Astrocyte (in vitro differentiated cells and primary cell): ENCODE measurements at places on chromosomes 4 and X. TPM values are rescaled to one million over a fixed set of nuclear protein-coding genes. Genes with fewer than 3 reads are reported as not detected.
A peak's percentile ranks its signal among the peaks of the same experiment; 100 is the strongest.

- H3K27ac ChIP-seq = no peak overlapping the region
- no peaks in the 10 kb centered on the region for H3K36me3 ChIP-seq
- no peaks in the 10 kb centered on the region for H3K4me1 ChIP-seq
- no peak for DNase-seq
These were observed 515.6 kb upstream of the GNPDA2 start for GRCh38 chr4:45241976-45242375.

- no peaks in the 10 kb centered on the region for H3K36me3 ChIP-seq
- peak; percentile 20 for DNase-seq
- no peak overlapping the region for H3K4me3 ChIP-seq
- H3K27ac ChIP-seq = no peak overlapping the region
- H3K4me1 ChIP-seq = no peaks in the 10 kb centered on the region
These were observed 30.6 kb downstream of the ABHD18 start for GRCh38 chr4:127995776-127996175.

DNA sequence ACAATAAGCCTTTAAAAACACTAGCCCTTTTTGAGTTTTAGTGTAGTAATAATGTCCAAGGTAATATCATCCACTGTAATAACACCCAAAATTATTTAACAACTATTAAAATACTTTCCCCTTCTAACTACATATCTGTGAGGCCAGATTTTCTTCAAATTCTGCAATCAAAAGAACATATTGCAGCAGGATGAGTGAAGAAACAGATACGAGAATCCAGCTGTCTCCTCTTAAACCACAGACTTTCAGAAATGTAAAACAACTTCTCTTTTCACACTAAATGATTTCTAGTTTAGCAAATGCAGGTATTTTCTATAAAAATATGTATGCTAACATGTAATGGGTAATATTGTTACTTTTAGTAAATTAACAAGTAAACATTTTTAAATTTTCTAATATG lies 148.9 kb downstream of the PRDM5 start:
- no peak overlapping the region for H3K27ac ChIP-seq
- no peak for DNase-seq
- no peaks in the 10 kb centered on the region for H3K36me3 ChIP-seq

DNA sequence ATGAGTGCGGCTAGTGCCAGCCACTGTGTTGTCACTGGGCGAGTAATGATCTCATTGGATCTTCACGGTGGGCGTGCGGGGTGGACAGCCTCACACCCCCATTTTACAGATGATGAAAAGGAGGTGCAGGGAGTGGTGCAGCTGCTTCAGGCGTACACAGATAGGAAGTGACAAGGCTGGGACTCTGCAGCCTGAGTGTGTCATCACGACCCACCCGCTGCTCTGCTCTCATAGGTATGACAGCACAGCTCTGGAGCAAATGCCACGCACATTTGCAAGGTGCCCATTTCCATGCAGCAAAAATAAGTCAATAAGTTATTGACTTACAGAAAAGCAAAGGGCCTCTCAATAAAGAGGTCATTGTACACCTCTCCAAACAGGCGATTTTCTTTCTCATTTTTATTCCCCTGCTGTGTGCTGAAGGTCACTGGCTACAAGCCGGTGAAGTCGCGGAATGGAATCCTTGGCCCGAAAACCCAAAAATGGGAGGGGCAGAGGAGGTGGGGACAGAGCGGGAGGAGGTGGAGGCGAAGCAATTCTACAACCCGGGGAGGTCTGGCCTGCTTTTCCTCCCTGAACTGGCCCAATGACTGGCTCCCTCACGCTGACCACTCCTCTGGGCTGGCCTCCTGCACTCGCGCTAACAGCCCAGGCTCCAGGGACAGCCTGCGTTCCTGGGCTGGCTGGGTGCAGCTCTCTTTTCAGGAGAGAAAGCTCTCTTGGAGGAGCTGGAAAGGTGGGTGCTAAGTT lies at the start of gene SOD3:
Gene SOD3, plus strand, starts transcription at position 658 of the 750 bp plus-strand sequence. CDS start 3,949 bp downstream, outside the sequence.
- H3K27ac ChIP-seq = peak within 1 kb of the TSS; percentile 43
- no peaks in the 10 kb centered on the region for H3K36me3 ChIP-seq
- peak; percentile 88 for DNase-seq
- peaks cover 19% of the 10 kb centered on the region for H3K4me1 ChIP-seq
- H3K27me3 ChIP-seq = peaks cover 18% of the 10 kb centered on the region

GRCh38 chr4:103567591-103567990 lies 152.2 kb downstream of the TACR3 start:
- H3K27me3 ChIP-seq = no peaks in the 10 kb centered on the region
- no peaks in the 10 kb centered on the region for H3K4me1 ChIP-seq
- no peak for DNase-seq

DNA sequence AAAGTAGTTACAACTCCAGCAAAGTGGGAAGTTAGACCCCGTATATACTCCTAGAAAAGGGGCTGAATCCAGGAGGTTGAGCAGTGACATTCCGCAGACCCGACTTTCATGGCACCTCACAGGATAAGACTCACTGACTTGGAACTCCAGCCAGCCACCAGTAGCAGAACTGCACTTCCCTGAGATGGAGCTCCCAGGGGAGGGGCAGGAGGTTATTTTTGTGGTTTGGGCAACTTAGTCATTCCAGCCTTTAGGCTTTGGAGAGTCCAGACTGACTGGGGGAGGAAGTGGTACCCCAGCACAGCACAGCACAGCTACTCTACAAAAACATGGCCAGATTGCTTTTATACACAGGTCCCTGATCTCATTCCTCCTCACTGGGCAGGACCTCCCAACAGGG lies 319.1 kb downstream of the PCDH19 start:
- H3K27ac ChIP-seq = no peak overlapping the region
- no peak overlapping the region for H3K4me3 ChIP-seq
- peaks cover 8% of the 10 kb centered on the region for H3K4me1 ChIP-seq
- no peaks in the 10 kb centered on the region for H3K36me3 ChIP-seq
- no peaks in the 10 kb centered on the region for H3K27me3 ChIP-seq

GRCh38 chrX:821327-822107 lies 190.9 kb downstream of the SHOX start:
- no peak overlapping the region for H3K27ac ChIP-seq
- no peaks in the 10 kb centered on the region for H3K27me3 ChIP-seq
- no peak for DNase-seq

DNA sequence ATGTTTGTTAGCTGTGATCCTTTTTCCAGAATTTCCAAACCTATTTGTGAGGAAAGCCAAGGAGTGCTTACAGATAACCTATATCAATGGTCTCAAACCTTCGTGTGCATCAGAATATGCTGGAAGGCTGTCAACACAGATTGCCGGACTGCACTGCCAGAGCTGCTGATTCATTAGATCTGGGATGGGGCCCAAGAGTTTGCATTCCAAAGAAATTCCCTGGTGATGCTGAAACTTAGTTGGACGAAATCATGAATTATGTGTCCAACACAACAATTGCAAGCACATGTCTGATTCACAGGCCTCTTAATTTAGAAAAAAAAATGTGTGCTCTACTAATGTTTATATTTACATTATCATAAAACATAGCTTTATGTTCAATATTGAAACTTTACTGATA lies 544.0 kb upstream of the AMOT start:
- DNase-seq = peak; percentile 86
- H3K36me3 ChIP-seq = no peaks in the 10 kb centered on the region
- H3K4me1 ChIP-seq = no peaks in the 10 kb centered on the region
- no peak overlapping the region for H3K4me3 ChIP-seq

DNA sequence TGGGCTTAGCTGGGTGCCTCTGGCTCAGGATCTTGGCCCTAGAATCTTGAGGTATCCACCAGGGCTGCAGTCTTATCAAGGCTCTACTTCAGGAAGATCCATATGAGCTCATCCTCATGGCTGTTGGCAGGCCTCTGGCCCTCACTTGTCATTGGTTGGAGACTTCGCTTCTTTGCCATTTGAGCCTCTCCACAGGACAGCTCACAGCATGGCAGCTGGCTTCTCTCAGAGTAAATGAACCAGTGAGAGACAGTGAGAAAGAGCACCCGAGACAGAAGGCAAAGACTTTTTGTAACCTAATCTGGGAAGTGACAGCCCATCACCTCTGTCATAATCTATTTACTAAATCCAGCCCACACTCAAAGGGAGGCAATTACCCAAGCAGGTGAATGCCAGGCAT lies 236.8 kb downstream of the GPAT3 start:
- H3K36me3 ChIP-seq = no peaks in the 10 kb centered on the region
- DNase-seq = no peak
- H3K4me3 ChIP-seq = no peak overlapping the region
- H3K27ac ChIP-seq = no peak overlapping the region

GRCh38 chrX:31832263-31832662 lies 760.4 kb upstream of the FTHL17 start:
- H3K36me3 ChIP-seq = no peaks in the 10 kb centered on the region
- H3K27me3 ChIP-seq = no peaks in the 10 kb centered on the region
- H3K27ac ChIP-seq = no peak overlapping the region
- H3K4me3 ChIP-seq = no peak overlapping the region

- H3K27ac ChIP-seq = peak within 1 kb of the TSS; percentile 50
- H3K36me3 ChIP-seq = no peaks in the 10 kb centered on the region
- H3K4me1 ChIP-seq = peaks cover 4% of the 10 kb centered on the region
- DNase-seq = peak; percentile 78
These were observed at the start of gene IL1RAPL1 for GRCh38 chrX:28586981-28587551. IL1RAPL1 (plus strand) TSS chrX:28587446.

DNA sequence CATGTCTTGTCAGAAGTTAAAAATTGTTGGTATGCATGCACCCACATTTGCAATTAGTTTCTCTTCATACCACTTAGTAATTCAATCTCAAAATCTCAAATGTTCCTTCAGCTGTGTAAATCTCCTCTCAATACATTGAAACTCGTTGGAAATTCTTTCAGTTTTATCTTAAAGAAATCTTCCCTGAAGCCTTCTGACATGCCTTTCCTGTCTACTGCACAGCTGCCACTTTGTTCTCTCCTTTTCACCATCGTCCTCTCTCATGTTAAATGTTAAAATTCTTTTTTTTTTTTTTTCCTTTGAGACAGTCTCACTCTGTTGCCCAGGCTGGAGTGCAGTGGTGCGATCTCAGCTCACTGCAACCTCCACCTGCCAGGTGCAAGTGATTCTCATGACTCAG lies 30.9 kb downstream of the MCUB start:
- no peaks in the 10 kb centered on the region for H3K4me1 ChIP-seq
- no peak overlapping the region for H3K27ac ChIP-seq
- H3K27me3 ChIP-seq = no peaks in the 10 kb centered on the region
- DNase-seq = peak; percentile 33
- no peaks in the 10 kb centered on the region for H3K36me3 ChIP-seq

- H3K4me3 ChIP-seq = no peak overlapping the region
- H3K27ac ChIP-seq = no peak overlapping the region
- H3K27me3 ChIP-seq = peaks cover 6% of the 10 kb centered on the region
- DNase-seq = peak; percentile 20
- no peaks in the 10 kb centered on the region for H3K36me3 ChIP-seq
These were observed 161.6 kb downstream of the SMIM20 start for GRCh38 chr4:26075583-26075982.

DNA sequence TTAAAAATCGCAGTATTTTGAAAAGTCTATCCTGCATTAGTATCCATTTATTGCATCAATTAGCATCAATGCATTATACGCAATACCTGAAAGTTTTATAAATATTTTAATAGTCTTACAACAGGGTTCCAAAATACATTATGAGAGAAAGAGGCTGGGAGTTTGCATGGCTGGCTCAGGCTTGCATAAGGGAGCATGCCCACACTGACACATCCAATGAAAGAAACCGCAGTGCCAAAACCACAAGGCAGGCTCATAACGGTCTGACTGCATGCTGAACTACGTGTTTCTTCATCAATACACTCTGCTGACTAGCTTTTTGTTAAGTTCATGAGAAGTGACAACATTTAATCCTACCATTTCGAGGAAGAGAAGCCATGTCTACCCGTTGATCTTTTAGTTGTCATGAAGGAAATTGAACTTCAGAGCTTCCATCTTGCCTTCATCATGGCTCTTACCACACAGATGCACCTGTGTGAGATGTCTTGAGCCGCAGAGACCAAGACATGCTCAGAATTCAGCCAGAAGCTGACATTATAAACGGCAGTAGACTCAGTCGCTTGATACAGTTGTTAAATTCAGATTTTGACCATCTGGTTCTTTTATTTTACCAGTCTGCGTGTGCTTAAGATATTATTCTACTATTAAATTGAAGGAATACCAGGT lies 168.8 kb upstream of the FRG1 start:
- no peaks in the 10 kb centered on the region for H3K4me1 ChIP-seq
- no peak overlapping the region for H3K27ac ChIP-seq
- no peaks in the 10 kb centered on the region for H3K27me3 ChIP-seq
- no peak overlapping the region for H3K4me3 ChIP-seq
- H3K36me3 ChIP-seq = no peaks in the 10 kb centered on the region

- no peak overlapping the region for H3K27ac ChIP-seq
- no peaks in the 10 kb centered on the region for H3K36me3 ChIP-seq
- no peak overlapping the region for H3K4me3 ChIP-seq
- H3K27me3 ChIP-seq = no peaks in the 10 kb centered on the region
These were observed 139.6 kb upstream of the PTCHD1 start for GRCh38 chrX:23194885-23195554.

GRCh38 chr4:183297675-183298074 lies 22.4 kb downstream of the CLDN22 start:
- peaks cover 6% of the 10 kb centered on the region for H3K4me1 ChIP-seq
- H3K27me3 ChIP-seq = no peaks in the 10 kb centered on the region
- H3K27ac ChIP-seq = no peak overlapping the region

DNA sequence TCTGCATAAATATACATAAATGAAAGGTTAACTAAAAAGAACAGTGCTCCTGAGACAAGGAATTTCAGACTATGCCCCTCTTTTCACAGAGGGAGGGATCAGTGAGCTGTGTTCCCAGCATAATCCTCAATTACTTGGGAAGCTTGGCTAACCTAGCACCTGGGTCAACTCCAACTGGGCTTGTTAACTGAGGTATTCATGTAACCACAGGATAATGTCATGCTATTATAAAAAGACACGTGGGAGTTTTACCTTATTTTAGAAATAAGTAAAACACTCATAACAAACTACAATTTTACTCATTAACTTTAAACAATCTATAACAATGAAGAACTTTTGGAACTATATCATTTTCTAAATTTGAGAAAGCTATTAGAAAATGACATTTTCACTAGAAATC lies 48.6 kb downstream of the RPGR start:
- H3K4me1 ChIP-seq = peaks cover 16% of the 10 kb centered on the region
- H3K4me3 ChIP-seq = no peak overlapping the region
- DNase-seq = peak; percentile 59
- H3K27ac ChIP-seq = no peak overlapping the region
- H3K27me3 ChIP-seq = no peaks in the 10 kb centered on the region

The GPR119 gene
- total RNA-seq = not detected in 2 replicates

The MSL3 gene
- total RNA-seq = 24.8 and 29.2 TPM in 2 replicates

The PASD1 gene
- not detected in 2 replicates for total RNA-seq

The GPR173 gene
- total RNA-seq = 8.1 and 8.2 TPM in 2 replicates

The NDP gene
- not detected in 2 replicates for total RNA-seq

The UGT2B15 gene
- total RNA-seq = not detected in 2 replicates

The MGARP gene
- total RNA-seq = 0.36 and 0.45 TPM in 2 replicates
